ENCODE measurements at places on chromosomes 5 and 9. TPM values are rescaled to one million over a fixed set of nuclear protein-coding genes. Genes with fewer than 3 reads are reported as not detected.

GRCh38 chr9:92745881-92746280, 18.8 kb downstream of the BICD2 start:
- DNase-seq: no peak

GRCh38 chr9:25677301-25678146, 720 bp downstream of the TUSC1 start:
- DNase-seq: peak; percentile 92

DNA sequence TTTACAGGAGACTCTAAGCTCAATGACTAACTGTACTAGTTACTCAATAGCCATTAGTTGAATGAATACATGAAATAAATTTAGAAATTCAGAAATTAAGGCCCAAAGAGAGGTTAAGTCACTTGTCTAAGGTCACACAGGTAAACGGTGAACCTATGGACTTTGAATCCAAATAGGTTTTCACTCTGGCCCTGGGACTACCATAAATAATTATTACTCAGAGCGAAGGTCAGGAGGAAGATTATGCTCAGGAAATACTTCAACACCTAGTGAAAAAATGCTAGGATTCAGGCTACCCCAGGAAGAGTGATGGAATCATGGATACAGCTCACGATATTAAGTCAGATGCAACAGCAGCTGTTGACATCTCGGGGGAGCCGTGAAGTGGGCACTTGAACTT, 417.4 kb downstream of the GABRG2 start:
- no peak for DNase-seq

DNA sequence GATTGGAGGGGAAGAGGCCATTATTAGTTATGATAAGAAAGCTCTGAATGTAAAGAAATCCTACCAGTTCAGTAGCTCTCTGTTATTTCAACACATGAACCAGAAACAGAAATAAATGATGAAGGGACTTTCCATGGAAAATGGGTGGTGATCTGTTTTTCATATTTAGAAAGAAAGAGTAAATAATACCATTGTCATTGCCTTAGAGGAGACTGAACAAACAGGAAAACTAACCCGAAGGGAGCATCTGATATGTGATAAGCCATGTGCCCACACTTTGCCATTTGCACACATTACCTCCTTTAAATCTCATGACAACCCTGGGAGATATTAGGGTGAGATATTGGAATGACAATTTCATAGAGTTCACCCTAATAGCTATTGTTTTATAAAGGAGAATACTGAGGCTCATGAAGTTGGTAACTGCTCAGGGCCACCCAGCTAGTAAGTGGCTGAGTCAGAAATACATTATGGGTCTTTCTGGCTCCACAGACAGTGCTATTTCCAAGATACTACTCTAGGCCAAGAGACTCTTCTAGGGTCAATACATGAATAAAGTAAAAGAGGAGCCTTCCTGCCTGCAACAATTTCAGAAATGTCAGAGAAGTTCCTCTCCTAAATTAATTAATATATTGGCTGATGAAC, 111.0 kb upstream of the SLIT3 start:
- DNase-seq: no peak

- DNase-seq: no peak
Observed at GRCh38 chr5:132354381-132355139, 14.9 kb upstream of the SLC22A5 start.

DNA sequence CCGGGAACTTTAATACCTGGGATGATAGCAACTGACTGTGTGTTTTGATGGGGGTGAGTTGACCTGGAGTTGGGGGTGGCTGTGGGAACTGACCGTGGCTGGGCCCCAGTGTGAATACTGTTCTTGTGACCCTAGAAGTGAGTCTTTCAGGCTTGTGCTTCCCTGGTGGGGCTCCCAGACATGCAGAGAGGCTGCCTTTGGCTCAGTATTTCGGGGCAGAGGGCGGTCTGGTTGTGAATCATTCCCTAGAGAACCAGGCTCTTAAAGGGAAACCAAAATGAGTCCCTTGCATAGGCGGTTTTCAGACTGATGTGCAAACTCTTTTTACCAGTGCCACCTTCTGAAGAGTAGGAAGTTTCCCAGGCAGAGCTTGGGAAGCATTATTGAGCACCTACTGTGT, 132.1 kb downstream of the MACROH2A1 start:
- DNase-seq: no peak

DNA sequence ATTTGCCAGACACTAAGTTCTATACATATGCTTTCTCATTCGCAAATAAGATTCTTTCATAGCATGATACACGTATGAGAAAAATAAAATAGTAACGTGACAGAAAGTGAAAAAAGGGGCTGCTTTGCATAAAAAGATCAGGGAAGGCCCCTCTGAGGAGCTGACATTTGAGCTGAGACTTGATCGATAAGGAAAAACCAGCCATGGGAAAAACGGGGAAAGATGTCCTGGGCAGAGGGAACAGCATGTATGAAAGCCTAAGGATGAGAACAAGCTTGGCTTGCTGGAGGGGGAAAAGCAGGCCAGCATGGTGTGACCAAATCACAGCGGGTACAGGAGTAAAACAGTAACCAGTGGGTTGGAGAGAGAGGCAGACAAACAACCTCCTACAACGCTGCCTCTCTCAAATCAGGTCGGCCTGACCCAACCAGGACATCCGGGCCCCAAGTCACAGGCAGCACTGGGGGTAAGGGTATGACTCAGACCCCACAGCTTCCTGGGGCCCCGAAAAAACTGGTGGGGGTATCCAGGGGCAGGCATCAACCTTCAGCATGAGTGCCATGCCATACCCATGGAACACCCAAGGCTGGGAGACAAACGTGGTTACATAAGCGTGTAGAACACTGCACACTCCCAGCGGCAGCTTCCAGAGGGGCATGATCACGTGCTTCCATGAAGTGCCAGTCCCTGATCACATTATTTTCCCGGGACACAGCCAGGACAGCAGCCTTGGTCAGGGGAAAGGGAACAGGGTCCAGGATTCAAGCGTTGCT, 2.2 kb downstream of the TNIP1 start:
- no peak for DNase-seq

DNA sequence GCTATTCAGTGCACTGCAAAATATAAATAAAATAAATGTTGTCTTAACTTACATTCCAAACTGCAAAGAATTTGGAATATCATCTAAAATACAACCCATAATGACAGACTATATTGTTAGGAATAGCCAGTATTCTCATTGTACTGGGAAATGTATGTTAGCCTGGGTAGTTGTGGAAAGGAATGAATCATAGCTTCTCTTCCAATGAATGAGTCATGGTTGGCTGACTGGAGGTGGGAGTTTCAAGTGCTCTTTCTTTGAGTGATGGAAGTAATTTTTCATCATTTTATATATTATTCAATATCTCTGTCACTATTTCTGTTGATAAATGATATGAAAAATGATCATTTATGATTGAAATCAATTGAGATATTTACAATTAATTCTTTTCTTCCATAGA, 158.6 kb upstream of the ARRDC3 start:
- DNase-seq: no peak

GRCh38 chr5:84430863-84431663, 46.4 kb upstream of the EDIL3 start:
- DNase-seq: no peak

- no peak for DNase-seq
Observed at GRCh38 chr5:54325610-54326311, 15.4 kb upstream of the ARL15 start.

DNA sequence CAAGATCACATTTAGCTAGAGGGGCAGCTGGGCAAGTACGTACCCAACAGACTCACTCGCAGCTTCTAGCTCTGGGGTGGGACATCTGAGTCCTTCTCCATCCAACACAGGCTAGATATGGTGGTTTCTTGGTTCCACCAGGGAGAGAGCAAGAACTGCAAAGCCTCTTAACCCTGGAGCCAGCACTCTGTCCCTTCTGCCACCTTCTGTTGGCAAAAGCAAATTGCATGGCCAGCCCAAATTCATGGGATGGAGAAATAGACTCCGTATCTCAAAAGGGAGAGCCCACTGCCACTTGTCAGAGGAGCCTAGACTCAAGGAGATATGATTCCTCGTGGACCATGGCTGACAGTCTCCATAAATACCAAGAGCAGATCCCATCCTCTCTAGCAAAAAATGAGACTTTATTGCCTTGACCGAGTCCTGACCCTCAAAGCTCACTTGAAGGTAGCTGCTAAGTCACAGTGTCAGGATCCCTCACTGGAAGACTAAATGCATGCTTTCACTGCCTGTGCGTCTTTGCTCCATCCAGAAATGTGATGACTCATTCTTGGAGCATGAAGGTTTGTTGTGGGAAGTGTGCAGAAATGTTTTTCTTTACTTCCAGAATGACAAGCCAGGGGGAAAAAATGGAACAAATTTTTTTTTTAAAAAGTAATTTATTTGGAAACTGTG, 28.8 kb upstream of the ROR2 start:
- DNase-seq: no peak

DNA sequence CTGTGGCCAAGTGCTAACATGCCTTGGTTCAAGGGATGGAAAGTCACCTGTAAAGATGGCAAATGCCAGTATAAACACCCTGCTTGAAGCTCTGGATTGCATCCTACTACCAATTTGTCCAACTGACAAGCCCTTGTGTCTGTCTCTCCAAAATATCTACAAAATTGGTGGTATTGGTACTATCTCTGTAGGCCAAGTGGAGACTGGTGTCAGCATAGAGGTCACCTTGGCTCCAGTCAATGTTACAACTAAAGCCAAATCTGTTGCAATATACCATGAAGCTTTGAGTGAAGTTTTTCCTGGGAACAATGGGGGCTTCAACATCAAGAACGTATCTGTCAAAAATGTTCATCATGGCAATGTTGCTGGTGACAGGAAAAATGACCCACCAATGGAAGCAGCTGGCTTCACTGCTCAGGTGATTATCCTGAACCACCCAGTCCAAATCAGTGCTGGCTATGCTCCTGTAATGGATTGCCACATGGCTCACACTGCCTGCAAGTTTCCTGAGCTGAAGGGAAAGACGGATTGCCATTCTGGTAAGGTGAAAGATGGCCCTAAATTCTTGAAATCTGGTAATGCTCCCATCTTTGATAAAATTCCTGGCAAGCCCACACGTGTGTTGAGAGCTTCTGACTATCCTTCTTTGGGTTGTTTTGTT, 19.9 kb downstream of the AFF4 start:
- no peak for DNase-seq

DNA sequence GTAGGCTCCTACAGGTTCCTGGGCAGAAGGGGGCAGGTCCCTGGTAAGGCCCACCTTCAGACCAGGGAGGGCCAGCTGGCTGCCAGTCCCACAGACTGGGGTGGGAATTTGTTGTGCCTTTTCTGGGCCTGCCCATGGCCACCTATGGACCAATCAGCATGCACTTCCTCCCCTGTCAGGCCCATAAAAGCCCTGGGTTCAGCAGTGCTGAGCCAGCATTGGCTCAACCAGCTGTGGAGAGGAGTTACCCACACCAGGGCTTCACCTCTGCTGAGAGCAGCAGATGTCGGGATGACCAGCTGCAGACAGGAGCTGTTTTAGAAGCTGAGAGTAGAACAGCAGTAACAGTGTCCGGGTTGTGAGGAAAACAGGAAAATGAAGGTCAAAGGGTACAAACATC, 373.4 kb upstream of the ACO1 start:
- DNase-seq: no peak

GRCh38 chr5:71922584-71923106, 184.6 kb upstream of the MAP1B start:
- DNase-seq: no peak

GRCh38 chr5:91381774-91382359, 1.2 kb downstream of the ARRDC3 start:
- DNase-seq: peak; percentile 71

- no peak for DNase-seq
Observed at GRCh38 chr9:137243626-137244485, 2.8 kb downstream of the TUBB4B start.

DNA sequence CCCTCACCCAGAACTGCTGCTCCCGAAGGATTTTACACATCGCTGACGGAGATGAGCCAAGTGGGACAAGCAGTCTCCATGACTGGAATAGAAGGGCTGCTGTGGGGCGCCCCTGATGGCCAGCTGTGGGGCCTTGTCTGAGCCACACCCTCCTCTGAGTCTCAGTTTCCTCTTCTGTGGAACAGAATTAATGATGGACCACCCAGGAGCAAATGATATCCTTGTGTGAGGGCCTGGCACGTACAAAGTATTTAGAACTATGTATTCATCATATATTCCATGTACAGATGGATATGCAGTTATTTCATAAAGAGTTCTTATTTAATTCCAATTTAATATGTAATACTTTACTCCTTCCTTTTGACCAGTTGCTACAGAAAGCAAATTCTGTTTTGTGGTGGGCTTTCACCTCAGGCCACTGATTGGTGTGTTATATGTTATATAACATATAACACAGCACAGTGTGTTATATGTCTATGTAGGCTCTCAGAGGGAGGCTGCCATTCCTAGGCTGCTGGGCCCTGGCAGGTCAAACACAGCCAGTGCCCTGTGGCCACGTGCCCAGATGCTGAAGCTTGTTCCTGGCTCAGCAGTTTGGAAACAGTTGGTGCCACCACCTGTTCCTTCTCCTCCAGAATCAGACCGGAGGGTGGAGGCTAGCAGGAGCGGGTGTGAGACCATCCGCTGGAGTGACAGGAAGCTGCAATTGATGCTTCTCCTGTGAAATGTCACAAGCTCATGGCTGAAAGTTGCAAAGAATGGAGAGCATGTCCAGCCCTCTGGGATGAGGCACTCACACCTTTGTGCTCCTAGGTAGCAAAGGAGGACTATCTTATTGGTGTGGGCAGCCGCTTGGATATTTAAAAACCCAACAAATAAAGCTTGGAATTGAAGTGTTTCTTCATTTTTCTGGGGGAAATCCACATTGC, 4.4 kb upstream of the FGD3 start:
- DNase-seq: no peak

DNA sequence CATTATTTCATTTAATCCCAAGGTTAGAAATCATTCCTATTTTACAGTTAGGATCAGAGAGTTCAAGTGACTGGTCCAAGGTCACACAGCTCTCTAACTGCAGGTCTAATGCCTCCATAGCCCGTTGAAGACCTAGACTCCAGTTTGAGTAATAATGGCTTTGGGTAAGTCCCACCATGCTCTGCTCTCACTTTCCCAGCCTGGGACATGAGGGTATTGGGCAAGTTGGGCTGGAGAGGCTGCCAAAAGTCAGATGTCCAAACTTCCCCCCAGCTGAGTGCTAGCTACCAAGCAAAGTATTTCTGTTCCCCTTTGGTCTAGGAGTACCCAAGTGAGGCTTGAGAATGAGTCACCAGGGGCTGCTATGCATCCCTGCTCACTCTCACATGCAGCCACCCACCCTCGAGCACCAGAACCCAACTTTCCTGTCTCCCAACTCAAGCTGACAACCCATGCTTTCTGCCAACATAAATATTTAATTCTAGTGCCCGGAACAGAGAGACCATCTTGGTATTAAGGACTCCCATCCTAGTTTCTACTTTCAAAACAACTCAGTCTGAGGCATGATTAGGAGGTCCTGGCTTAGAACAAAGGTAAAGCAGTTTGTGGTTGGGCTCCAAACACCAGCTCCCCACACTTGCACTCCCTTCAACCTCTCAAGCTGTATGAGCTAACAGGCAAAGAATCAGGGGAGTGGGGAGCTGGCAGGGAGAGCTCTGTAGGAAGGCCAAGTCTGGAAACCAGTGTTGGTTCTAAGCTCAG, 236.5 kb upstream of the TRIM32 start:
- no peak for DNase-seq

GRCh38 chr5:172731680-172732074, 39.3 kb downstream of the DUSP1 start:
- no peak for DNase-seq

The SREK1 gene
- 32.8 TPM for total RNA-seq

The PRRC2B gene
- 136 TPM for total RNA-seq

The EIF4E1B gene
- total RNA-seq: not detected

The CD274 gene
- total RNA-seq: 7.3 TPM

The NPR3 gene
- 26.2 TPM for total RNA-seq

The IL5 gene
- not detected for total RNA-seq

The BTNL9 gene
- 31.4 TPM for total RNA-seq

The ZNF346 gene
- 11.6 TPM for total RNA-seq

The GFI1B gene
- not detected for total RNA-seq

The HTR4 gene
- total RNA-seq: 8.8 TPM

The CNTFR gene
- 45.3 TPM for total RNA-seq

Measured in left cardiac atrium (tissue), 4 donors.